CD4-positive, alpha-beta memory T cell (primary cell): ENCODE measurements at places on chromosomes 1 and 21. TPM values are rescaled to one million over a fixed set of nuclear protein-coding genes. Genes with fewer than 3 reads are reported as not detected.

COA6 gene
- total RNA-seq: 21.8 TPM

CCDC181 gene
- total RNA-seq: not detected

CFH gene
- 13.4 TPM for total RNA-seq

SPOCD1 gene
- 0.61 TPM for total RNA-seq

DCST1 gene
- 0.14 TPM for total RNA-seq

- H3K36me3 ChIP-seq: no peaks in the 10 kb centered on the region
- no peaks in the 10 kb centered on the region for H3K27me3 ChIP-seq
- H3K27ac ChIP-seq: no peak overlapping the region
- no peak overlapping the region for H3K4me3 ChIP-seq
- DNase-seq: no peak
Observed at GRCh38 chr1:157782931-157783330, 6.0 kb upstream of the FCRL2 start.

DNA sequence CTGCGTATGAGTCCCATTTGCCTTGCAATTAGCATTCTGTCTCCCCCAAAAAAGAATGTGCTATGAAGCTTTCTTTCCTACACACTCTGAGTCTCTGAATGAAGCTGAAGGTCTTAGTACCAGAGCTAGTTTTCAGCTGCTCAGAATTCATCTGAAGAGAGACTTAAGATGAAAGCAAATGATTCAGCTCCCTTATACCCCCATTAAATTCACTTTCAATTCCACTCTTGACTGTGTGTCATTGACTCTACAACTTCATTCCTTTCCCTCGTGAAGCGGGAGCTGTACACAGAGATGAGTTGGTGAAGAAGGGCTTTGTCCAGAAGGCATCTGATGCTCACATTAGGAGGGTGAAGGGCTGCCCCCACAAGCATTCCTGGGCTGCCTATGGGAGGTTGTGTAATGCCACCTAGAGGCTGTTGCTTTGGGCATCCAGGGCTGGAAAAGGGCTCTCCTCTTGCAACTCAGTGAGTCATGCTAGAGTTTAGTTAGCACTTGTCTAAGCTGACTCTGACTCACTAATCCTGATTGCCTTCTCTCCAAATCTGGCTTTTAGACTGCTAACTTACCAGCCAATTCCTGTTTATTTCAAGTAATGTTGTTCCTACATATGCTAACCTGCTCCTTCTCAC is 1.8 kb downstream of the SPRR1B start:
- no peaks in the 10 kb centered on the region for H3K4me1 ChIP-seq
- H3K27me3 ChIP-seq: no peaks in the 10 kb centered on the region
- H3K27ac ChIP-seq: no peak overlapping the region
- DNase-seq: no peak

DNA sequence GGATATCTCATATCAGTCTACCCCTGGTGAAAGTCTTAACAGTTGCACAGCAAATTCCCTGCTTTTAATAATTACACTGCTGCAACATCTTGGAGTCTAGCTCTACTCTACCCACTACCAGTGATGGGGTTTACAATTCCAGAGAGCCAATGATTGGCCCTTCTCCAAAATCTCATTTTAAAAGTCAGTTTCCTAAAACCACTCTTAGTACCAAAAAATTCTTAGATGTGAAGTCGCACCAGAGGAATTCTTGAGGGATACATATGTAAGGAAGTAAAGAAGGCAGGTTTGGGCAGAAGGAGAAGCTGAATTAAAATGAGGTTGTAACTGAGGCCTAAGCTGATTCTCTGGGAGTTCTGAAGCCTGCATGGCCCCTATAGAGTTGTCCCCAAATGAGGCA is 129.7 kb downstream of the BRINP2 start:
- no peaks in the 10 kb centered on the region for H3K4me1 ChIP-seq
- no peaks in the 10 kb centered on the region for H3K27me3 ChIP-seq
- no peak overlapping the region for H3K4me3 ChIP-seq
- no peak overlapping the region for H3K27ac ChIP-seq
- DNase-seq: no peak

DNA sequence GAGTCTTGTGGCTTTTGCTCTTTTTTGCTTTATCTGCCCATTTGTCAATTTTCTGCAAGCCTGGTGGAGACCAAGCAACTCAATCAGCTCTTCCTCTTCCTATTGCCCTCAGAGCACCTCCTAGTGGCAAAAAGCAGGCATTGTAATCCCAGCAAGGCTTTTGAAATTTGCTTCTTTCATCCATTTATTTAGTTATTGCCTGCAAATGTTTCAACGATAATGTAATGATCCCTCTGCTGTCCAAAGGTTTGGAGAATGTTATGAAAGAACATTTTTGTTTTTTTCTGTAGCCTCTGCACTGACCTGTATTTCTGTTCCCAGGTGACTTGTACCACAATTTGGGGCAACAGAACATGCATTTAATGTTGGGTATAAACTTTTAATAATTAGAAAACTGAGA is 127.8 kb downstream of the GABPA start:
- H3K4me3 ChIP-seq: no peak overlapping the region
- no peaks in the 10 kb centered on the region for H3K36me3 ChIP-seq
- no peaks in the 10 kb centered on the region for H3K27me3 ChIP-seq
- no peaks in the 10 kb centered on the region for H3K4me1 ChIP-seq
